ENCODE measurements at places on chromosomes 3 and 15.

GRCh38 chr3:121793078-121793477, 41.8 kb downstream of the IQCB1 start:
- no peak for DNase-seq

- peak; percentile 53 for DNase-seq
Observed at GRCh38 chr15:48190932-48191573, 412 bp upstream of the CTXN2 start.

GRCh38 chr15:65368302-65369211, 9.2 kb downstream of the IGDCC3 start:
- DNase-seq = no peak

DNA sequence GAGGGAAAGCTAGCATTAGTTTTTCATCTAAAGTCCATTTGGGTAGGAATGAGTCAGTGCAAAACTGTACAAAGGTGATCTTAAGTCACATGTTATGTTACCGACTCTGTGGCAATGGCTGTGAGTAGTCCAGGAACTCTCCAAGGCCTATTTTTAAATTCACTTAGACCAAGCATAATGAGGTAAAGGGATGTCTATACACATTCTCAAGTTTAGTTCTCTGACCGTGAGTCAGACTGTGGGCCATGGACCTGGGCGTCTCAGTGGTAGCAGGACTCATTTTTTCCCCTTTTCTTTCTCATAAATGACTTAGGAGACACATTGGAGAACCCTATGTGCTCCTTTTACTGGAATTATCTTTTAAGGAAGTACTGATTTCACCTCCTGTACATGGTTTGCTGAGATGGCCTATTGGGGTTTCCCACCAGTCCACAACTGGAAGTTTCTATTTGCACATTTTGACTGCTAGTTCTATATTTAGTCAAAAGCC, 488.7 kb upstream of the TPRG1 start:
- DNase-seq = no peak

- DNase-seq = no peak
Observed at GRCh38 chr3:38626171-38626570, 23.3 kb downstream of the SCN5A start.

DNA sequence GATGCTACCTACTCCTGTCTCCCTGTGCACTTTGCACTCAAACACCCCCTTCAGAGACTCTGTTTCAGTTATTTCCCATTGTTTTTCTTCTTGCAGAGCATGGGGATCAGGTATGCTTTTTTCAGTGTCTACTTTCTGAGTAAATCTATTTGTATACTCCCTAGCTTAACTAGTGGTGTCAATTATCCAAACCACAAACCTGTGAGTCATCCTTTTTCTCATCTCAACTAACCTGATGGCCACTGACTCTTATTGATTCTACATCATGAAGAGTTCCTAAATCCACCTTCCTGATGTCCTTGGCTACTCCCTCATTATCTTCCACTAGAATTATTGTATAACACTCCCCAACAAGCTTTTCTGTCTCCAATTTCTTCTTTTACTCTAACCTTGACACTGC, 68.0 kb downstream of the DIPK2A start:
- no peak for DNase-seq

GRCh38 chr3:190204200-190204599, 83.5 kb upstream of the P3H2 start:
- DNase-seq = no peak
